ENCODE measurements at places on chromosomes 11 and 22. TPM values are rescaled to one million over a fixed set of nuclear protein-coding genes. Genes with fewer than 3 reads are reported as not detected.

SMIM35 gene
- total RNA-seq = not detected

CCDC87 gene
- total RNA-seq = not detected

SLC22A12 gene
- not detected for total RNA-seq

RIMBP3B gene
- total RNA-seq = not detected

LAYN gene
- 11.0 TPM for total RNA-seq

KIRREL3 gene
- total RNA-seq = under 0.01 TPM

PRR14L gene
- 16.7 TPM for total RNA-seq

DNAJB7 gene
- total RNA-seq = not detected

FAM227A gene
- total RNA-seq = 0.52 TPM

DSCAML1 gene
- total RNA-seq = 0.52 TPM

TCF20 gene
- 13.0 TPM for total RNA-seq

CTSW gene
- 1.0 TPM for total RNA-seq

TRIM34 gene
- 6.8 TPM for total RNA-seq

BIK gene
- 0.52 TPM for total RNA-seq

NXPE4 gene
- not detected for total RNA-seq

TSPAN18 gene
- 11.5 TPM for total RNA-seq

MS4A7 gene
- total RNA-seq = 5.2 TPM

ADAMTS15 gene
- total RNA-seq = 15.7 TPM

HOATZ gene
- not detected for total RNA-seq

TRIM49 gene
- not detected for total RNA-seq

GALR3 gene
- total RNA-seq = not detected

TMEM184B gene
- total RNA-seq = 11.0 TPM

HORMAD2 gene
- not detected for total RNA-seq

CASP5 gene
- total RNA-seq = 0.52 TPM

MRGPRX3 gene
- not detected for total RNA-seq

PPME1 gene
- total RNA-seq = 18.3 TPM

CATSPER1 gene
- total RNA-seq = not detected

NAV2 gene
- total RNA-seq = 43.3 TPM

BTBD10 gene
- total RNA-seq = 91.3 TPM

PLEKHB1 gene
- 1.0 TPM for total RNA-seq

NNMT gene
- total RNA-seq = 87.2 TPM

ARHGEF17 gene
- total RNA-seq = 19.3 TPM

Measured in skeletal muscle tissue (tissue), 5 donors.